ENCODE measurements at places on chromosomes 3 and 15.

GRCh38 chr15:65631503-65631902, 9.8 kb downstream of the SLC24A1 start:
- no peak for DNase-seq

GRCh38 chr15:53115563-53115962, 325.4 kb upstream of the ONECUT1 start:
- no peak for DNase-seq

DNA sequence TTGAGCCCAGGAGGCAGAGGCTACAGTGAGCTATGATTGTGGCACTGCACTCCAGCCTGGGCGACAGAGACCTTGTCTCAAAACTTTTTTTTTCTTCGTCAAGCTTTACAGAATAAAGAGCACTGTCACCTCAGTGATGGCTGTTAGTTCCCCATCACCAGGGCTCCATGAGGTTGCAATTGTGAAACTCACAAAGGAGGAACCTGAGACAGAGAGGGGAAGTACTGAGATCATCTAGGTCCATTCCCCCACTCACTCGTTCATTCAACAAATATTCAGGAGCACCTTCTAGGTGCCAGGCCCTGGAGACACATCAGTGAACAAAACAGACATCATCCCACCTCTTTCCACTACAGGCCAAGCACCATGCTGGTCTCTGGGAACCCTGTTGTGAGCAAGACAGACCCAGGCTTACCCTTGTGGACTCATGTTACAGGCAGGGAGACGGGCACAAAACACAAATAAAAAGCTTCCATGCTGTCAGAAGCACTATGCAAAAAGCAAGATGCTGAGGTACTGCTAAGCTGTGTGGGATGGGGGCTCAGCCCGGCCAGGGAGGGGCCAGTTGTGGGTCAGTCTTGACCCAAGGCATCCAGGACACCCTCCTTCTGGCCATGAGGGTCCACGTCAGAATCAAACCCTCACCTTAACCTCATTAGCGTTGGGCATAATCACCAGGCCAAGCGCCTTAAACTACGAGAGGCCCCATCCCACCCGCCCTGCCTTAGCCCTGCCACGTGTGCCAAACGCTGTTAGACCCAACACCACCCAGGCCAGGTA, 2.1 kb upstream of the RHO start:
- DNase-seq = no peak

GRCh38 chr15:94587113-94587512, 355.8 kb downstream of the MCTP2 start:
- DNase-seq = no peak

DNA sequence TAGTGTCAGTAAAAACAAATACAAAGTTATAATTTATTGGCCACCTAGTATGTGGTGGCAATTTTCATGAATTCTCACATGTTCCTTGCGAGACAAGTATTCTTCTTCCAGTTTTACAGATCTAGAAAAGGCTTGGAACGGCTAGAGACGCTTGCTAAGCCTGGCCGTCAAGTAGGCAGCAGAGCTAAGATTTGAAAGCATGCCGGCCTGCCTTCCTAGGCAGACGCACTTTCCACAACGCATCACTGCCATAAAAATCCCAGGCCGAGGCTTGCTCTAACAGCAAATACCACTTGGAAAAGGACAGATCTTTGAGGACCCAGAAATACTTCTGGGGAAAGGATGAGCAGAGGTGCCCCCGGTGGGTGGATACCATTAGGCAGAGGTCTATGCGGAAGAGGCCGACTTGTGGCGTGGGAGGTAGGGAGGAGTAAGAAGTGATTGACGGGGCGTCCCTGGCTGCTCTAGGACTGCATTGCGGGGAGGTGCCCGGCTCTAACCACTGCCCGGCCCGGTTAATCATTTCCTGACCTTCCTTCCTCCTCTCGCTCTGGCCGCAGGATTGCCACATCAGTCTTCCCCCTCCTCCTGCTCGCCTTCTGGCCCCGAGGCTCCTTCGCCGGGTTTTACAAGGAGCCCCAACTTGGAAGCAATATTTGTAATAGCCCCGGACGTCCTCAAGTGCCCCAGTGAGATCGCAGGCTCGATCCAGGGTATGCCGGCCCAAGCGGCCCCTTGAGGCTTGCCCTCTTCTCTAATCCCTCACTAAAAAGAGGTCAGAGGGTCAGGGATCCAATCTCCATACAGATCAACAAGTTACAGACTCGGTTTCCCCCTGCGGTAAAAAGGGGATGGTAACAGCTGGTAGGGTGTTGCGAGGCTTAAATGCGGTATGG, 1.3 kb upstream of the USP3 start:
- peak; percentile 67 for DNase-seq

- DNase-seq = no peak
These were observed 497 bp downstream of the PARP16 start for GRCh38 chr15:65286069-65286703.

DNA sequence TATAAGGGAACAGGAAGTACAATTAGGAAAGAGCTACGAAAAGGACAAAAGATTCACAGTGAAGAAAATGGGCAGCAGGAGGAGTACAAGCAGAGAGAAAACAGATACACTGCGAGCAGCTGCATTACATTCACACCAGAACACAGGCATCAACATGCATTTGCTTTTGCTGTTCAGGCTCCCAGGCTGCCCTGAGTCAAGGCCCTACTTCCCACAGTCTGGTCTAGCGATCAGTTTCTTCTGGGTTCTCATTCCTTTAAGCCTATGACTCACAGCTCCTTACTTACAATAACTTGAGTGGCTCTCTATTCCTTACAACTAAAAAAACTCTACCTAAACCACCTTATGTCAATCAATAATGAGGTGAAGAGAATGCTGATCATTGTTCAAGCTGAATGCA, 24.5 kb upstream of the ZNF445 start:
- no peak for DNase-seq

DNA sequence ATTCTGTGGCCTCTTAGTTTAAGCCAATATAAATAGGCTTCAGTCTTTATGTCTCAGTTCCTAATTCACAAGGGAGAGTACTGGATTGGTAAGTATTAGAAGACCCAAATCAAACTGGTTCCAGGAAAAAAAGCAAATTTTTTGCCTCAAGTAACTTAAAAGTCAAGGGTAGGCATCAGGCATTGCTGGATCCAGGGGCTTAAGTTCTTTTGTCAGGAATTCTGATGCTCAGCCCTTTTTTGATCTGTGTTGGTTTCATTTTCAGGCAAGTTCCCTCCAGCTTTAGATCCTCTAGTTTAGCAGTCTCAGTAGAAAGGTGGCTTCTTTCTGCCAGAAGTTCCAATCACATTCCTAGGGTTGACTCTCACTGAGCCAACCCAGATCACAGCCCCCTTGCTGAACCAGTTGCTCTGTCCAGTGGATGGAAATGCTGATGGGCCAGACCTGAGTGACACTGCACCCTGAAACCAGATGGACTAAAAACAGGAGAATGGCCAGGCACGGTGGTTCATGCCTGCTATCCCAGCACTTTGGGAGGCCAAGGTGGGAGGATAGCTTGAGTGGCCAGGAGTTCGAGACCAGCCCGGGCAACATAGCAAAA, 253.5 kb downstream of the SHQ1 start:
- DNase-seq = no peak

GRCh38 chr3:25594007-25594502, 70.7 kb downstream of the TOP2B start:
- no peak for DNase-seq

DNA sequence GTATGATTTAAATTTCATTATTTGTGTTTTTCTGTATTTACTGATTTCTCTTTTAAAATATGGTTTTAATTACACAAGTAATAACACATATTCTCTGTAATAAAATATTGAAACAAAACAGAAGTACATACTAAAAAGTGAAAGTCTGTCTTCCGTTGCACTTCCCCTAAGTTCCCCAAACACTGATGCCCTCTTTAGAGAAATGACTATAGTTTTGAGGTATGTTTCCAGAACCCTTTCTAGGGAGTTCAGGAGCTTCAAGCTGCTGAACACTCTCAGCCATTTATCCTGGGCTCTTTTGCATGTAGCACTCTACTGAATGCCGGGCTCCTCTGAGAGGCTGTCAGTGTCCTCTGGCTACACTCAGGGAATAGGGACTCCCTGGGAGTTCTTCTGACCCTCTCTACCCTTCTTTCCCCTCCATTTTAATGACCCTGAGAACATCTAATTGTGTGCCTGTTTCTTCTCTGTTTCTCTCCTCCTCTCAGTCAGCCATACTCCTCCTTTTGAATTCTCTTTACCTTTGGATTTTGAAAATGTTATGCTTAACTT, 60.4 kb upstream of the KCNAB1 start:
- DNase-seq = no peak

- DNase-seq = no peak
These were observed 2.3 kb downstream of the SETD5 start for GRCh38 chr3:9399746-9400145.

GRCh38 chr15:73190189-73190601, 137.9 kb downstream of the NEO1 start:
- DNase-seq = no peak

- no peak for DNase-seq
These were observed 71.0 kb downstream of the WWTR1 start for GRCh38 chr3:149586871-149587270.

- no peak for DNase-seq
These were observed 338.3 kb upstream of the ZNF385D start for GRCh38 chr3:22089284-22089683.

DNA sequence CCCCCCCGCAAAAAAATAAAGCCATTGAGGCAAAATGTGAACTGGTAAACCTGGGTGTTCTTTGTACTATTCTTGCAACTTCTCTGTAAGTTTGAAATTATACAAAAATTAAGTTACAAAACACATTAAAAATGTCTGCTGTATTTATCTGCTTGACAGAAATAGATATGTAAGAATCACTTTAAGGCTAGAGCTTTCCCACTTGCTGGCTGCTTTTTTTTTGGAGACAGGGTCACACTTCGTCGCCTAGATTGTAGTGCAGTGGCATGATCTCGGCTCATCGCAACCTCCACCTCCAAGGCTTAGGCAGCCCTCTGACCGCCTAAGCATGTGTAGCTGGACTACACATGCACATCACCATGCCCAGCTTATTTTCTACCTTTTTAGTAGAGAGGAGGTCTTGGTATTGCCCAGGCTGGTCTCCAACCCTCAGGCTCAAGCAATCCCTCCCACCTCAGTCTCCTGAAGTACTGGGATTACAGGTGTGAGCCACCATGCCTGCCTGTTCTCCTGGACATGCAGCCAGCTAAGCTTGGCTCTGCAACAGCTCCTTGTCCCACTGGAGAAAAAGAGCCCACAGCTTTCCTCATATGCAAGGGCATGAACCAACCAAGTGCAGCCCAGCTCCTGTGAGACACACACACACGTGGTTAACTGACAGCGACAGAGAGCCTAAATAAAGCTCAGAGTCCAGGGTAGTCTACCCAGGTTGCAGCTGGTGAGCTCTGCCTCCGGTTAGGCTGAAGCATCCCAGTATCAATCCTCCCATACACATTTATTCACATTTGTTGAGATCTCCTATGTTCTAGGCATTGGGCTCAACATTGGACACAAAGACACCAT, 4.5 kb downstream of the RPS17 start:
- no peak for DNase-seq

- DNase-seq = no peak
These were observed 213.6 kb downstream of the RBMS3 start for GRCh38 chr3:29494305-29495036.

DNA sequence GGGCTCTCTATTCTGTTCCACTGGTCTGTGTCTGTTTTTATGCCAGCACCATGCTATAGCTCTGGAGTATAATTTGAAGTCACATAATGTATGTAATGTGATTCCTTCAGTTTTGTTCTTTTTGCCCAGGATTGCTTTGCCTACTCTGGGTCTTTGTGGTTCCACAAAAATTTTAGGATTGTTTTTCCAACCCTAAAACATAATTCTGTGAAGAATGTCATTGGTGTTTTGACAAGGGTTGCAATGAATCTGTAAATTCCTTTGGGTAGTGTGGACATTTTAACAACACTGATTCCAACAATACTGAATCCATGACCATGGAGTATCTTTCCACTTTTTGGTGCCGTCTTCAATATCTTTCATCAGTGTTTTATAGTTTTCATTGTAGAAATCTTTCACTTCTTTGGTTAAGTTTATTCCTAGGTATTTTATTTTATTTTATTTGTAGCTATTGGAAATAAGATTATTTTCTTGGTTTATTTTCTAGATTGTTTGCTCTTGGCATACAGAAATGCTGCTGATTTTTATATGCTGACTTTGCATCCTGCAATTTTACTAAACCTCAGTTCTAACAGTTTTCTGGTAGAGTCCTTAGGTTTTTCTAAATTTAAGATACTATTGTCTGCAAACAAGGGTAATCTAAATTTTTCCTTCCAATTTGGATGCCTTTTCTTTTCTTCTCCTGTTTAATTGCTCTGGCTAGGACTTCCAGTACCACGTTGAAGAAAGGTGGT, 29.7 kb downstream of the TJP1 start:
- DNase-seq = no peak

DNA sequence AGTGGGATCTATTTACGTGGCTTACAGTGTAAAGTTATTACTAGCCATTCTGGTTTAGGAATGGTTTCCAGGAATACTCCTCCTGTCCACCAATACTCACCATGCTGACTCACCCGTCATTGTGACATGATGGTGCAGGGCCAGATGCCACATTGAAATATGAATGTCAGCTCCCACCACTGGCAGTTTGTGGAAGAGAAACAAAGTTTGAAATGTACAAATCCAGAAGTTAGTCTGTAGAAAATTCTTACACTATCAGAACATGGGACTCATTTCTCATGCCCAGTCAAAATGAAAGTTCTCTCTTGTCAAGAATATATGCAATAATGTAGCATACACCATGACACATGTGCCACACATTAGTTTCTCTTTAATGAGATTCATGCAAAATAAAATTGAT, 14.4 kb upstream of the TSPAN3 start:
- DNase-seq = no peak

DNA sequence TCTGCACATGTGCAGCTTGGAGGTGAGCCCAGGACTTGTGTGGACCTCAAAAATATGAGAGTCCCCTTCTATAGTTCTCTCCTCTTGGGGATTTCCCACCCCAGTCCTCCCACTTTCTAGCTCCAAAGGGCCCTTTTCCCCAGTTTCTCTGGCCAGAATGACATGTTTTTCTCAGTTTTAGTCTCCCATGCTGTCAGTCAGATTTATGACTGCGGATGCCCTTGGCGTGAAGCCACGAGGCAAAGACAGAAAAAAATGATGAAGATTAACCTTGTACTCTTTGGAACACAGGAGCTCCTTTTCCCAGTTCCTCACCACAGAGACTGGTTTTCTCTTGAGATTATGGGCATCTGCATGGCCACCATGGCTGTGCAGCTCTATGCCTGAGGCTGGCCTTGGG, 72.0 kb upstream of the TTBK2 start:
- DNase-seq = no peak

- DNase-seq = no peak
These were observed 460.7 kb downstream of the ROBO1 start for GRCh38 chr3:79306934-79307570.

- DNase-seq = no peak
These were observed 268.6 kb upstream of the SLITRK3 start for GRCh38 chr3:165464736-165465135.
